Germinal center (tissue), 1 donor: ENCODE measurements at places on chromosomes 12 and 14.

DNA sequence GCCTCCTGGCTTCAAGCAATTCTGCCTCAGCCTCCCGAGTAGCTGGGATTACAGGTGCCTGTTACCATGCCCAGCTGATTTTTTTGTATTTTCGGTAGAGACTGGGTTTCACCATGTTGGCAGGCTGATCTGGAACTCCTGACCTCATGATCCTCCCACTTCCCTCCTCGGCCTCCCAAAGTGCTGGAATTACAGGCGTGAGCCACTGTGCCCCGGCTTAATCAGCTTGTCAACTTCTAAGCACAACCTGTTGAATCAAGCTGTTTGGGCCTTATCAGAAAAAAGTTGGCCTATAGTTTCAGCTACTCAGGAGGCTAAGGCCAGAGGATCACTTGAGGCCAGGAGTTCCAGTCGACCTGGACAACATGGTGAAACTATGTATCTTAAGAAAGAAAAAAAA lies 7.9 kb downstream of the MARK3 start:
- DNase-seq = no peak

DNA sequence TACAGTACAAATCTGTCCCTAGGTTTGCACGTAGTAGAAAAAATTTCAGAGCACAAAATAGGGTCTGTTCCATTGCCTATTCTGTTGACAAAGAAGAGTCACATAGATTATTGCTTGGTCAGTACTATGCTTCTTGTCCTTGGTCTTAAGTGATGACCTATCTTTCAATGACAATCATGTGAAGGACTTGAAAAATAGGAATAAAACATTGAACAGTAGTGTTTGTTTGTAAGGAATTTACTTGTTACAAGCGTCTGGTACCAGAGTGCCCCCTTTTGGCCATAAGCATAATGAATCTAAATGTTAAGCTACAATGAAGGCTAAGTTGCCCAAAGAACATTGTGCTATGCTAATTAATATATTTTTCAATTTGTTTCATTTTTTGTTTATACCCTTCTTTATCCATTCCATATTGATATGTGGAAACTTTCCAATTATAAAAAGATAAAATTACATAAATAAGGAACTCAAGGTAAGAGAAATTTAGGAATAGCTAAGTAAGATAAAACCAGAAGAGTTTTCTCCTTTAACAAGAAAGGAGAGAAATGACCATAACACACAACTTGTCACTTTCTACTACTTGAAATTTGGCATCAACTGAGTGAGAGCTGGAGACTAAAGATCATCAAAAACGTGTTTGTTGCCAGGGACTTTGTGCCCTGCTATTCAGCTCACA lies 204.7 kb downstream of the EPS8 start:
- DNase-seq = peak; percentile 11

- DNase-seq = no peak
Measured at GRCh38 chr14:92926180-92926845, 3.4 kb downstream of the CHGA start.

DNA sequence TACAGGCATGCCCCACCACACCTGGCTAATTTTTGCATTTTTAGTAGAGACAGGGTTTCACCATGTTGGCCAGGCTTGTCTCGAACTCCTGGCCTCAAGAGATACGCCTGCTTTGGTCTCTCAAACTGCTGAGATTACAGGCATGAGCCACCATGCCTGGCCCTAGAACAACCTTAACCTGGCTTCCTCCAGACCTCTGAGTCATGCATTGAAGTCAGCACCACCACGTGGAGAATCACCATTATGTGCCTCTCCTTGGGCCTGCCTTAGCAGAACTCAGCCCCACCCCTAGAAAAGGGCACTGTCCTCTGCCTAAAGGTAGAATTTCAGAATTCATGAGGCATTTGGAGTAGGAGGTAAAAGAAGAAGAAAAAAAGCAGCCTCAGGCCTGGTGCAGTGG lies 49.0 kb downstream of the LIMA1 start:
- no peak for DNase-seq

DNA sequence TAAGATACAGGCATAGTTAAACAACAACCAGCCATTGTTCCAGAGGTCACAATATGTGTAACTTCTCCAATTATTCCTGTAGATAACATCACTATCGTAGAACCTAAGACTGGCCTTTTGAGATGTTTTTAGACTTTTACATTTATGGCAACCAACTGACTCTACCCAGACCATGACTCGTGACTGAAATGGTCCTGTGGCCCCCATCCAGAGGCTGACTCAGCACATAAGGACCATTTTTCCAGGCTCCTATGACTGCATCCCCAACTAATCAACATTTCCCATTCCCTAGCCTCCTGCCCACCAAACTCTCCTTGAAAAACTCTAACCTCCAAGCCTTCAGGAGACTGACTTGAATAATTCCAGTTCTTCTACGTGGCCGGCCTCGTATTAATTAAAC lies 52.6 kb upstream of the NID2 start:
- DNase-seq = no peak

GRCh38 chr12:90280033-90280432 lies 571.4 kb upstream of the ATP2B1 start:
- DNase-seq = no peak

- DNase-seq = no peak
Measured at GRCh38 chr14:95248432-95248831, 71.3 kb downstream of the CLMN start.

DNA sequence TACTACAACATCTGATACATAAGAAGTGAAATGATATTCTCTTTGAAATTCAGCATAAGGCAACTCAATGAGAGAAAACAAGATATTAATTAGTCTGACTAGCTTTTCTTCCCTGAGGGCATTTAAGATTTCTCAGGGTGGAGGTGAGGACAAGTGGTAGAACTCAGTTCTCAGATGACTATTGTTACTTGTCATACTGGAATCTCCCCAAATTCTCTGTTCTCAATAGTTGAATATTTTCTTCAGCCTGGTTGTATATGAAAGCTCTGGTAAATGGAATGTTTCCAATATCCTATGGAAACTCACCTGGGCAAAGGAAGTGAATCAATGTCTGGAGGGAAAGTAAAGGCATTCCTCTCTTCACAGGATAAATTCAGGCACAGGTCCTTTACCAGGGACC lies 18.2 kb upstream of the ITGA5 start:
- no peak for DNase-seq

DNA sequence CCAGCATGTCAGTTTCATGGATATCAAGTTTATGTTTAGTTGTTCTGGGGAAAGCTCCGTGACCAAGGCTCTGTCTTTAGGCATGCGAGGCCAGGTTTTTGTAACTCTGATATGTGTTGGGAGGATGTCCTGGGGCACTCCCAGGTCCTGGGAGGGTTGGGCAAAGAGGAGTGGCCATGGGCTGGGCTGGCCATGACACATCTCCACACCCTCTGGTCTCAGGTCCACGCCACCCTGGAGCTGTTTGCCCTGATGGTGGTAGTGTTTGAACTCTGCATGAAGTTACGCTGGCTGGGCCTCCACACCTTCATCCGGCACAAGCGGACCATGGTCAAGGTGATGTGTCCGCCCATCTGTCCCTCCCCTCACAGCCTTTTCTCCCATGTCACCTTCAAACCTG lies 46.4 kb downstream of the TPCN1 start:
- no peak for DNase-seq

- DNase-seq = no peak
Measured at GRCh38 chr12:121889274-121889624, 659 bp downstream of the PSMD9 start.

DNA sequence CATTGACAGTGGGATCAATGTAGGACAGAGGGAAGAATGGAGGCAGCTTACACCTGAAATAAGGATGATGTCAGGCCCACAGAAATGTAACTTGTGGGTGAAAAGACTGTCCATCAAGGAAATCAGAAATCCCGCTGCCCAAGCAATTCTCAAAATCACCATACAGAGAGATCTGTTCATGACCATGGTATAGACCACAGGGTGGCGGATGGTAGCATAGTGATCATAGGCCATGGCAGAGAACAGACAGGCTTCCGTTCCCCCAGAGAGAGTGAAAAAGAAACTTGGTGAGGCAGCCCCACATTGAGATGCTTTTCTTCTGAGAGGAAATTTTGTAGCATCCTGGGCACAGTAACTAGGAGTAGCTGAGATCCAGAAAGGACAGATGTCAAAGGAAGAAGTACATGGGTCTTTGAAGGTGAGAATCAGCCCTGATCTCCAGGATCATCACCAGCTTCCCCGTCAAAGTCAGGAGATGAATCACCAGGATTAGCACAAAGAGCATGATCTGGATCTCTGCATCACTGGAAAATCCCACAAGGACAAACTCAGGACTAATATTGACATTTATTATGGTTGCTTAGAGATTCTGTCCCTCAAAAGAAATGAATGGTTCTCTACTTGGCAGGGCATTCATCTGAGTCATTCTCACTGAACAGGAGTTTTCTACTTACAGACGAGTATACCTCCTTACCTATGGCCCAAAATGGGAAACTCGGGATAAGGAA lies 5.5 kb upstream of the ZNF641 start:
- no peak for DNase-seq

- no peak for DNase-seq
Measured at GRCh38 chr14:97368900-97369564, 571.9 kb downstream of the VRK1 start.

- no peak for DNase-seq
Measured at GRCh38 chr12:118034429-118035189, 18.1 kb downstream of the RFC5 start.

GRCh38 chr14:37600880-37601741 lies 5.7 kb downstream of the TTC6 start:
- DNase-seq = no peak

- DNase-seq = no peak
Measured at GRCh38 chr12:110088936-110089335, 35.2 kb upstream of the IFT81 start.

GRCh38 chr12:116370886-116371580 lies 93.5 kb upstream of the MED13L start:
- no peak for DNase-seq

DNA sequence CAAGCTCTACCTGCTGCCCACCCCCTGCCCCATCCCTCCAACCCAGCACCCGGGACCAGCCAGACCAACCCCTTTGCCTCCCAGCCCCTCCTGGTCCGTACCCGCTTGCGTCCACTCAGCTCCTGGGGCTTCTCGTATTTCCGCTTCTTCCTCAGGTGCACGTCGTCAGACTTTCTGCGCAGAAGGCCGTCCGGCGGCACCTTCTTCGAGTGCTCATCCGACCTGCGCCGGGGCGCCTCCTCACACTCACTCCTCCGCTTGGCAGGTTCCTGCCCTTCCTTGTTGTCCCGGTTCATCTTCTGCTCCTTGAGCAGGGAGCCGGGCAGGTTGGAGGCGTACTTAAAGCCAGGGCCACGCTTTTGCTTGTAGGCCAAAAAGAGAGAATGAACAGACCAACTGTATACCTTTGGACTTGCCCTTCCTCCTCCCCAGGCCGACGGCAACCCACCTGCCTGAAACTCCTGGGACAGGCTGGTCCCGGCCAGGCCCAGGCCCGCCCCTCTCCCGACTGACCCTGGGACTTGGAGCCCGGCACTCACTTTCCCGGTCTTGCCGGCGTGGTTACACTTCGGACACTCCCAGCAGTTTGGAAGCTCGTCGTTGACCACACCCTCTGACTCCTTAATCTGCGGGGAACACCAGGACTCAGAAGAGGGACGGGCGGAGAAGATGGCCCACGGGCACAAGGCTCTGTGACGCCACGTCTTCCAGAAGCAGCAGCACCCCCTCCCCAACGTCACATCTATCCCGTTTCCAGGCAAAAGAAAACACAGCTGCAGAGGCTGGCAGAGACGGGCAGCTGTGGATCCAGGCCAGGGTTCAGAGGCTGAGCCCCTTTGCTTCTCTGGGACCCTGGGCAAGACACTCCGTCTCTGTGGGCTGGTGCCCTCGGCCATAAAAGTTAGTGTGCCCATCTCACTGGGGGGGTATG lies 44.3 kb downstream of the RNF34 start:
- DNase-seq = no peak

DNA sequence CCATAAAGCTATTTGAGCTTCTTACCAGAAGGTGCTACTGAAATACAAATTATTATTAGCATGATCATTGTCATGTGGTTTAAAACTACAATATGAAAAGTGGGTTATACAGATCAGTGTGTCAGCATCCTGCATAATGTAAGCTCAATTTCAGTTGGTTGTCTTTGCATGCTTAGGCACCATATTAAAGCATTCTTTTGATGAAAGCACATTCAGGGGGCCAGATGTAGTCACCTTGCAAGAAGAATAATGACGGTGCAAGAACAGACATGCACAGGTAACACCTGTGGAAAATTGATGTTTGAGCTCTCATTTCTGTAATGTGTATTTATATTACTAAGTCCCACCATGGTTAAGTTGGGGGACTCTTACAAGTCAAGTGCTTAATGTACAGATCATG lies 123.9 kb downstream of the PAX9 start:
- no peak for DNase-seq

DNA sequence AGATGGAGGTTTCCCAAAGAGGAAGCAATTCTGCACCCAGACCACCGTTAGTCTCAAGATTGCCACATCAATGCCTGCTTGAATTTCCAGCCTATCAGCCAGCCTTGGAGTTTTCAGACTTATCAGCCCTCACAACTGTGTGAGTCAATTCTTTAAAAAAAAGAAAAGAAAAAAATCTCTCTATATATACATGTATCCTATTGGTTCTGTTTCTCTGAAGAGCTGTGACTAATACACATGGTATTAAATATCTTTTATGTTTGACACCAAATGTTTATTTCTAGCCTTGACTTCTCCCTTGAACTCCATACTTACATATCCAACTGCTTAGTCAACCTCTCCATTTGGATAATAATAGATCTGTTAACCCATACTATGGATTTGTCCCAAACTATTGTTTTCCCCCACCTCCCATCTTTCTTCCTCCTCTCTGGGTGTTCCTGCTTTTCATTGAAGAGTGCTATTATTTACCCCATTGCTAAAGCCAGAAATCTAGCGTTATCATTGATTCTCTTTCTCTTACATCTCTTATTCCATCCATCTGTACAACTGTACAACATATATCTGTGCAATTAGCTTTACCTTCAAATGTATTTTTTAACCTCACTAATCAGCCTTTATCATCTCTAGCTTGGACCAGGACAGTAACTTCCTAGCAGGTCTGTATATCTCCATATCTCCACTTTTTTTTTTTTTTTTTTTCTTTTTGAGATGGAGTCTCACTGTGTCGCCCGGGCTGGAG lies 22.7 kb upstream of the EID3 start:
- no peak for DNase-seq

GRCh38 chr14:39740454-39740853 lies 308.2 kb upstream of the FBXO33 start:
- no peak for DNase-seq

GRCh38 chr12:95538006-95538405 lies 13.3 kb downstream of the USP44 start:
- no peak for DNase-seq

- DNase-seq = no peak
Measured at GRCh38 chr12:103571286-103571685, 15.8 kb upstream of the STAB2 start.

GRCh38 chr14:26204366-26204727 lies 393.5 kb downstream of the NOVA1 start:
- no peak for DNase-seq

DNA sequence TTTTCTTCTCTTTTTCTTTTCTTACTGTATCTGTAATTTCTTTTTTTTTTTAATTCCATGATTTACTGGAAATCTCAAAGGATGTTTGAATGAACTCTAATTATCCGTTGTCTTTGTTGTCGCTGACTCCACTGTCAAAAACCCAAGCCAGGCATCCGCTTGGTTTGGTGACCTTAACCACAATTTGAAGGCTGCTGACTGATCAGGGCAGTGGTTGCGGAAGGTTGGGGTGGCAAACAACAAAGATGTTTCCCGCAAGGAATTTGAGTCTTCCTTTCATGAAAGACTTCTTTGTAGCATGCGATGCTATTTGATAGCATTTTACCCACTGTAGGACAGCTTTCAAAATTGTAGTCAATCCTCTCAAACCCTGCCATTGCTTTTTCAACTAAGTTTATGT lies 1013.8 kb downstream of the DIO2 start:
- no peak for DNase-seq
